Stomach (tissue), 19 donors: ENCODE measurements at places on chromosomes 2 and 18. TPM values are rescaled to one million over a fixed set of nuclear protein-coding genes. Genes with fewer than 3 reads are reported as not detected.

- no peak overlapping the region for H3K27ac ChIP-seq
- H3K4me3 ChIP-seq: no peak overlapping the region
- H3K27me3 ChIP-seq: no peaks in the 10 kb centered on the region
- DNase-seq: no peak
- no peaks in the 10 kb centered on the region for H3K4me1 ChIP-seq
- no peaks in the 10 kb centered on the region for H3K36me3 ChIP-seq
These were observed 53.0 kb downstream of the AQP4 start for GRCh38 chr18:26812462-26812861.

- H3K27me3 ChIP-seq: no peaks in the 10 kb centered on the region
- DNase-seq: peak; percentile 63
- peaks cover 16% of the 10 kb centered on the region for H3K4me1 ChIP-seq
These were observed 218.3 kb upstream of the SMAD7 start for GRCh38 chr18:49169037-49169521.

DNA sequence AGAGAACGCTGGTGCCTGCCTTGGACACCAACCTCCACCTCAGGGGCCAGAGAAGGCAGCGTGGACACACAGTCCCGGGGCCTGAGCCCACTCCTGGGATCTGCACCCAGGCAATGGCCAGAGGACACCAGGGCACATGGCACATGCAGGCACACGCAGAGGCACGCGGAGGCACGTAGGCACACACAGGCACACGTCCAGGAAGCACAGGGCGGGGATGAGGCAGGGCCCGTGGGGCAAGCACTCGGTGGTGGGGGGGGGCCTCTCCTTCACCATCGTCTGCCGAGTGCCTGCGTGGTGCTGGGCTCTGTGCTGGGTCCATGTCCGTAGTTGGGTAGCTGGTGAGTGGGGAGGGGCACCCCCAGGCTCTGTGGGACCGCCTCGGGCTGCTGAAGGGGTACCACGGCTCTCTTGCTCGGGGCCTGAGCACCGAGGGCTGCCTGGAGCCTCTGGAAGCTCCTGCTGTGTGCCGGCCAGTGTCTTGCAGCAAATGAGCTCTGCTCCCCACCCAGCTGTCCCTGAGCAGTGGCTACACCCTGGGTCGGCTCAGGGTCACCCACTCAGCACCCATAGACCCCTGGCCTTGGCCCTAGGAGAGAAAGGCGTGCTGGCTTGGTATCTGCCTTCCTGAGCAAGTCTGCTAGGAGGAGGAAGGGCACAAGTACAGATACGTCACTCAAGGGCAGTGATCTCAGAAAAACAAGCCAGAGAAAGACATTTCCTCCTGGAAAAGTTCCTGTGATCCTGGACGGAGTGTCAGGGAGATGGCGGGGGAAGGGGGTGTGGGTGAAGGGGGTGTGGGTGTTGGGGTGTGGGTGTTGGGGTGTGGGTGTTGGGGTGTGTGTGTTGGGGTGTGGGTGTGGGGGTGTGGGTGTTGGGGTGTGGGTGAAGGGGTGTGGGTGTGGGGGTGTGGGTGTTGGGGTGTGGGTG lies 26.4 kb downstream of the RTP5 start:
- no peak overlapping the region for H3K4me3 ChIP-seq
- DNase-seq: peak; percentile 27
- H3K27ac ChIP-seq: peak overlapping the region; percentile 47

DNA sequence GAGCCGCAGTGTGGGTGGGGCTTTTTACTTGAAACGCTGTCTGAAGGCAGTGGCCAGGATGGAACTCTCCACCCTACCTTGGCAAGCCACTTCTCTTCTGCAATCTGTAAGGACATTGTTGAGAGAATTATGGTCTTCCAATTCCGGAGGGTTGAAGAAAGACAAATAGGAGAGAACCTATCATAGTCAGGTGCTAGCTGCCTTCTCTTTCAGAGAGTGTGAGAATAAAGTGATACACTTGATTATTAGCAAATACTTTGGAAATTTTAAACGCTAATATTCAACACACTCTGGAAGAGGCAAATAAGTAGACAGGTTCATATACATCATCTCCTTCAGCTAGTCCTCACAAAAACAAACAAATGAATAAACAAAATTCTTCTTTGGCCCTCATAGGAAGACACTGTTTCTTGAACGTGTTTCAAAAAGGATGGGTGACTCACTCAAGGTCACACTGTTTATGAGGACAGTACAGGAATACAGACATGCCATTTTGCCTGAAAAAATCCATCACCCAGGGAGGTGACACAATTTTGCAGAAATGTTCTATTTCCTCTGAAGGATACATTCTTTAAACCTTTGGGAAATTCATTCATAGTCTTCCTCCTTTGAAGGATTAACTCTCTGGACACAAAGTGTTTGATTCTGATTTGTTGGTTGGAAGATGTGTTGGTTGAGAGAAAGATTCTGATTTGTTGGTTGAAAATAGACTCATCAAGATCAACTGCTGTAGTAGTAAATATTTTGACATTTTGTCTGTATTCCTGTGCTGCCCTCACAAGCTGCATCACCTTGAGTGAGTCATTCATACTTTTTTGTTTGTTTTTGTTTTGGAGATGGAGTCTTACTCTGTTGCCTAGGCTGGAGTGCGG lies 2.2 kb upstream of the IL1RN start:
- H3K27ac ChIP-seq: peak overlapping the region; percentile 49
- no peaks in the 10 kb centered on the region for H3K27me3 ChIP-seq
- H3K4me1 ChIP-seq: peaks cover 8% of the 10 kb centered on the region
- H3K36me3 ChIP-seq: peaks cover 12% of the 10 kb centered on the region
- H3K4me3 ChIP-seq: no peak overlapping the region
- DNase-seq: no peak

- H3K27me3 ChIP-seq: no peaks in the 10 kb centered on the region
- H3K4me1 ChIP-seq: peaks cover 11% of the 10 kb centered on the region
- H3K36me3 ChIP-seq: no peaks in the 10 kb centered on the region
- peak overlapping the region; percentile 70 for H3K27ac ChIP-seq
- DNase-seq: peak; percentile 95
These were observed 47.7 kb upstream of the POMC start for GRCh38 chr2:25215948-25216679.

DNA sequence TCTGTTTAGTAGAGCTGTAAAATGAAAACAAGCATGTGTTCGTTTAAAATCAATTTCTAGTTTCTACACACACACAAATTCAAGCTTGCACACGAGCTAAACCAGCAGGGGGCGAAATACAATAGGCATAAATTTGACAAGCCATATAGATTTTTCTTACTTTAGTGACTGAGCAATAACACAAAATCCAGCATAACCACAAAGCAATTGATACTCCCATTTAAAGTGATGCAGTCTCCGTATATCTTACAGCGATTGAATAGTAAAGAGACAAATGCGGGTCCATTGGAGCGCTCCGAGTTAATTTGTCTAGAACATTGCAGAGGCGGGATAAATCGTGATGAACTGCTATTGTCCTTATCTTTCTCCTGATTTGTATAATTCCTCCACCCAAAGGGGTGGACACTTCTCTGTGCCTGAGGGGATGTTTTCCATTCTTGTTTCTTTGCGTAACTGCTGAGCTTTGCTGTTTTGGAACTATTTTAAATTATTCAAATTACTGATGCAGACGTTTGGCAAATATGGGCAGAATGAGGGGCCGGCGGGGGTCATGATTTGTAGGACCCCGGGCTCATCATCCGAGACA lies 1.2 kb upstream of the AFTPH start:
- H3K4me1 ChIP-seq: peaks cover 3% of the 10 kb centered on the region
- H3K27me3 ChIP-seq: no peaks in the 10 kb centered on the region
- peak overlapping the region; percentile 99 for H3K27ac ChIP-seq
- peak; percentile 69 for DNase-seq

DNA sequence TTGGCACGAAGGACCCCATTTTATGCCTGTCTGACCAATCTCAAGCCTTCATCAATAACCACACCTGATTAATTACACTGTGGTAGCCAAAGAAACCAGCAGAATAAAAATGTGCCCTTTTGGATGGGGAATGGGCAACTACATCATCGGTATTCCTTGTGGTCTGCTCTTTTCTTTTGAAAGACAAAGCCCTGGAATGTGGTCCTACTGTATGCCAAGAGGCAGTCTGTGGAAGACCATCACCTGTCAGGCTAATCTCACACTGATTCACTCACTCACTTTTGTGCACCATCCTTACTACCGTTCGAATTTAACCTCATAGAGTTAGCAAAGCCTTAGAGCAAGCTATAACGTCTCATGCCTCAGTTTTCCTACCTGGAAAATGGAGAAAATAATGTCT lies 275.2 kb upstream of the LRRTM1 start:
- H3K27ac ChIP-seq: no peak overlapping the region
- no peak for DNase-seq
- no peaks in the 10 kb centered on the region for H3K4me1 ChIP-seq
- H3K36me3 ChIP-seq: no peaks in the 10 kb centered on the region
- H3K27me3 ChIP-seq: no peaks in the 10 kb centered on the region

DNA sequence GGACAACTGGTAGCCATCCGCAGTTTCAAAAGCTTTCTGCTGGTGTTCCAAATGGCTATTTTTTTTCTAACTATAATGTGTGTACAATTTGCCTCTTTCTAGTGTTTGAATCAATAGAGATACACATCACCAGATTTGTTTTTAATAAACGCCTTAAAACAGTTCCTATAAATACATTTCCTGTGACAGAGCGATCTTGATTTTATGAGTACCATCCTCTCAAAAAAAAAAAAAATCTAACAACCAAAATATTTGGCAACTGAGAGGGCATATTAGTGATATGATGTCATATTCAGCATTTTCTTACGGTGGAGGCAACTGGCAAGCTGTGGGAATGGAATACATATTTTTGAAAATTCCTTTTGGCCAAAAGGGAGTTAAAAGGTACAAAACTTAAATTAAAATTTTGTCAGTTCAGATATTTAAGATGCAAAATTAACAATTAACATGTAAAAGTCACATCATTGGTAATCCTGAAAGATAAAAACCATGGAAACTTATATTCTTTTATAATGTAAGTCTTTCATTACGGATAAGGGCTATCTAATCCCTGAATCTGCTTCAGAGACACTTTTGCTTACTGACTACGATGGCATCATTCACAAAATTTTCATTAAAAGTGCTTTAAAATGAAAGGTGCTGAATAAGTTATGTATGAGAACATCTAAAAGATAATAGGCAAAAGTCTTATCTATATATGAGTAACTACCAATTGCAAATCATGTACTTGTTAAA lies 268.4 kb downstream of the TCF4 start:
- no peaks in the 10 kb centered on the region for H3K27me3 ChIP-seq
- H3K4me1 ChIP-seq: peaks cover 7% of the 10 kb centered on the region
- H3K4me3 ChIP-seq: peak overlapping the region; percentile 52
- no peak for DNase-seq
- H3K36me3 ChIP-seq: no peaks in the 10 kb centered on the region

GRCh38 chr2:179936654-179937053 lies 70.4 kb downstream of the CWC22 start:
- no peaks in the 10 kb centered on the region for H3K4me1 ChIP-seq
- H3K27ac ChIP-seq: no peak overlapping the region
- no peaks in the 10 kb centered on the region for H3K36me3 ChIP-seq
- H3K4me3 ChIP-seq: no peak overlapping the region

- H3K4me1 ChIP-seq: peaks cover 14% of the 10 kb centered on the region
- peak overlapping the region; percentile 47 for H3K27ac ChIP-seq
- DNase-seq: no peak
- no peaks in the 10 kb centered on the region for H3K36me3 ChIP-seq
These were observed 65.8 kb downstream of the RBMS1 start for GRCh38 chr2:160427629-160428404.

GRCh38 chr2:140349695-140350094 lies 1569.5 kb upstream of the NXPH2 start:
- H3K4me1 ChIP-seq: no peaks in the 10 kb centered on the region
- H3K27me3 ChIP-seq: no peaks in the 10 kb centered on the region
- H3K27ac ChIP-seq: no peak overlapping the region

- DNase-seq: no peak
- H3K4me3 ChIP-seq: no peak overlapping the region
- H3K36me3 ChIP-seq: peaks cover 58% of the 10 kb centered on the region
- H3K4me1 ChIP-seq: peaks cover 7% of the 10 kb centered on the region
- no peak overlapping the region for H3K27ac ChIP-seq
These were observed 76.9 kb downstream of the TTC21B start for GRCh38 chr2:165876712-165877111.

- H3K4me3 ChIP-seq: no peak overlapping the region
- peaks cover 90% of the 10 kb centered on the region for H3K36me3 ChIP-seq
- no peaks in the 10 kb centered on the region for H3K4me1 ChIP-seq
- H3K27ac ChIP-seq: no peak overlapping the region
- DNase-seq: no peak
- no peaks in the 10 kb centered on the region for H3K27me3 ChIP-seq
These were observed 92.5 kb downstream of the C2orf74 start for GRCh38 chr2:61254536-61254935.

GRCh38 chr18:78069784-78070664 lies 820.4 kb downstream of the GALR1 start:
- peaks cover 6% of the 10 kb centered on the region for H3K4me1 ChIP-seq
- peak; percentile 75 for DNase-seq
- no peak overlapping the region for H3K4me3 ChIP-seq
- H3K36me3 ChIP-seq: no peaks in the 10 kb centered on the region
- H3K27ac ChIP-seq: no peak overlapping the region

GRCh38 chr2:58794916-58795315 lies 553.8 kb upstream of the FANCL start:
- H3K27me3 ChIP-seq: no peaks in the 10 kb centered on the region
- H3K27ac ChIP-seq: no peak overlapping the region
- H3K36me3 ChIP-seq: no peaks in the 10 kb centered on the region
- H3K4me3 ChIP-seq: no peak overlapping the region

DNA sequence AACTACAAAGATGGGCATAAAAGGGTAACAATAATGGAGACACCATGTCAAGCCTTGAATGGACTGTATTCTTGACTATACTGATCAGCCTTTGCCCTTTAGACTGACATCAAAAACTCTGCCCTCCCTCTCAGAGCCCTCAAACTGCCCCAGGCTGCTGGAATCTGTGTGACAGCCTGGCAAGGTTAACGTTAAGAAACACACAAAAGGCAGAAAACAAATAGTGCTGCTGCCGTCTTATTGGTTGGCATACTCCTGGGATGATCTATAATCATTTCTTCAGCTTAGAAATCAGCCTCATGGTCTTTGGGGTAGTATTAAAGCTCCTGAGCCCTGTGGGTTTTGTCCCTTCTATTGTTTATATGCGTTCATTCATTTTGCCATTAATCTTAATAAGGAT lies 338.0 kb downstream of the DCC start:
- H3K4me1 ChIP-seq: no peaks in the 10 kb centered on the region
- DNase-seq: no peak
- no peak overlapping the region for H3K4me3 ChIP-seq
- H3K36me3 ChIP-seq: no peaks in the 10 kb centered on the region
- H3K27ac ChIP-seq: no peak overlapping the region
- no peaks in the 10 kb centered on the region for H3K27me3 ChIP-seq

GRCh38 chr2:24855022-24855622 lies 61.9 kb downstream of the CENPO start:
- no peak for DNase-seq
- H3K36me3 ChIP-seq: no peaks in the 10 kb centered on the region
- no peak overlapping the region for H3K4me3 ChIP-seq
- H3K27me3 ChIP-seq: no peaks in the 10 kb centered on the region
- H3K27ac ChIP-seq: peak overlapping the region; percentile 63
- H3K4me1 ChIP-seq: no peaks in the 10 kb centered on the region

- H3K36me3 ChIP-seq: no peaks in the 10 kb centered on the region
- no peak overlapping the region for H3K27ac ChIP-seq
- no peaks in the 10 kb centered on the region for H3K27me3 ChIP-seq
- no peaks in the 10 kb centered on the region for H3K4me1 ChIP-seq
- no peak for DNase-seq
These were observed 33.7 kb upstream of the FAM98A start for GRCh38 chr2:33632831-33633230.

The CNTNAP5 gene
- not detected for polyA plus RNA-seq

The ZNF396 gene
- polyA plus RNA-seq: 4.3 TPM

The MC2R gene
- 0.46 TPM for polyA plus RNA-seq

The RGPD3 gene
- 0.06 TPM for polyA plus RNA-seq
